ENCODE measurements at places on chromosomes 3 and 15. TPM values are rescaled to one million over a fixed set of nuclear protein-coding genes. Genes with fewer than 3 reads are reported as not detected.

GRCh38 chr3:44880284-44880683 lies 5.9 kb downstream of the TGM4 start:
- no peak for DNase-seq

RPLP1 gene
- total RNA-seq, result 2,824 TPM

HDC gene
- total RNA-seq, result not detected

- no peak for DNase-seq
Measured at GRCh38 chr3:29612536-29612935, 331.7 kb downstream of the RBMS3 start.

ZBED2 gene
- 0.22 TPM for total RNA-seq

LIPH gene
- total RNA-seq, result not detected

EMC7 gene
- 61.0 TPM for total RNA-seq

DNA sequence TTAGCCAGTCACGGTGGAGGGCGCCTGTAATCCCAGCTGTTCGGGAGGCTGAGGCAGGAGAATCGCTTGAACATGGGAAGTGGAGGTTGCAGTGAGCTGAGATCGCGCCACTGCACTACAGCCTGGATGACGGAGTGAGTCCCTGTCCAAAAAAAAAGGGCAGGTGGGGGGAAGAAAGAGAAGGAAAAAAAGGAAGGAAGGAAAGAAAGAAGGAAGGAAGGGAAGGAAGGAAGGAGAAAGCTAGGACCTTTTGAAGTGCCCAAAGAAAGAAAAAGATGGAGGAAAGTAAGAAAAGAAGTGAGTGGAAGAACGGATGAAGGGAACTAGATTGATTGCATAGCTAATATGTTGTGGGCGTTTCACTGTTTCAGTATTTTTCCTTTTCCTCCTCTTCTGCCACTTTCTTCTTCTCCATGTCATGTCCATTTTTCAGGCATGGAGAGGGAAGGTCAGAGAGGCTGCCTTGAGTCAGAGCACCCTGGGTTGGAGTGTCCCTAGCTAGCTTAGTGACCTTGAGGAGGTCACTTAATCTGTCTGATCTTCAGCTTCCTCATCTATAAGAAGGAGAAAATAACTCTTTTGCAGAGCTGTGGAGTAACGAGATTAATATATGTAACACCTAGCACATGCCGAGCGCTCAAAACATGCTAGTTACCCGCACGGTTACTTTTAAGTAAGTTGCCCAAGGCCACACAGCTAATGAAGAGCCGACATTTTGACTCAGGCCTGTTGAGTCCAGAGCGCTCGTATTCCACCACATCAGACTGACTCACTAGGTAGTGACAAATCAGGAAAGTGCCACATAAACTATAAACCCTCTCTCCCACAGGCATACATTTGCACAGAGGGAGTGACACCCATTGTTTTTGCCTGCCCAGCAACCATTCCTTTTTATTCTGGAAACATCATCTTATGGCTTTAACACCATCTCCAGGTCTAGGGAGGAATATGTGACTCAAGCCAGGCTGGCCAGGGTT lies 42.2 kb downstream of the BHLHE40 start:
- DNase-seq, result no peak

SACM1L gene
- 56.7 TPM for total RNA-seq

DNA sequence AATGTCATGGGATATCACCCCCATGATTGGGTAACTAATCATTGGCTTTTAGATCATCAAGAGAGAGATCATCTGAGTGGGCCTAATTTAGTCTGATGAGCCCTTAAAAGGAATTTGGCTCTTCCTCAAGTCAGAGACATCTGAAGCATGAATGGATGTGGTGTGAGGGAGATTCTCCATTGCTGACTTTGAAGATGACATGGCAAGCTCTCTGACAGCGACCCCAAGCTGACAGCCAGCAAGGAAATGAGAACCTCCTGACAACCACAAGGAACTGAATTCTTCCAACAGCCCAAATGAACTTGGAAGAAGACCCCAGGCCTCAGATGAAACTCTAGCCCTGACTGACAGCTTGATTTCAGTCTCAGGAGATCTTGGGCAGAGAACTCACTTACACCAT lies 108.4 kb upstream of the SPATA12 start:
- no peak for DNase-seq

DNA sequence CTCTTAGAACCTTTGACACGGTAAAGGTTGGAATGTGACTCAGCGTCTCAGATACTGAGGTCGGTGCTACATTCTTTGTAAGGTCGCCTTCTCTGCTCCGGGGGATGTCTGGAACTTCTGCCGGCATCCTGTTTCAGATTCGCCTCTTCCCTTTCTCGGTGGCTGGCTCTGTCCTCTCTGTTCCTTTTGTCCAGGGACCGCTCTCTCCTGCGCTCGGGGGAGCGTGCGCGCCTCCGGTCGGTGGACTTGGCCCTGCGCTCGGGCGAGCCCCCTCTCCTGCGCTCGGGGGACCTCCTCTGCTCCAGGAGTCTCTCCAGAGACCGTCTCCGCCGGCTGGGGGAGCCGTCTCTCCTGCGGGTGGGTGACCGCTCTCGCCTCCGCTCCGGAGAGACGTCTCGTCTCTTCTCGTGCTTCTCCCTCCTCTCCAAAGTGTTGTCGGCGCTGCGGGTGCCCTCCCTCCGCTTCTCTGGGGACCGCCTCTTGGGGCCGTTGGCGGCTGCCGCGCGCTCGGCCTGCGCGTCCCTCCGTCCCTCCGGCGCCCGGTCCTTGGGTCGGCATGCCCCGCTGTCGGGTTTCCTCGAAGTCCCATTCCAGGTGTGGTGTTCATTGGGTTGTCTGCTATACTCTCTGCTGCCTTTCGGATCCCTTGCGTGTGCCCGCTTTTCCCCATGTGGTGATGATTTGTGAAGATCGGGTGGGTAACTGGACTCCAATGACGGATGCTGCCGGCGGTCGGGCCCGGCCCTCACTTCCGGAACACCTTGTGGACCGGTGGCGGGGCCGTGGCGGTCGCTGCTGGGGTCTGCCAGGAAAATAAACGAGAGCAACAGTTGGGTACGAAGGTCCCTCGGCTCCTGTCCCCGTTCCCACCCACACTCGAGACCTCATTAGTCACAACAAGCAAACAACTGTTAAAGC lies 668.8 kb upstream of the ADAMTS9 start:
- DNase-seq, result no peak

DNA sequence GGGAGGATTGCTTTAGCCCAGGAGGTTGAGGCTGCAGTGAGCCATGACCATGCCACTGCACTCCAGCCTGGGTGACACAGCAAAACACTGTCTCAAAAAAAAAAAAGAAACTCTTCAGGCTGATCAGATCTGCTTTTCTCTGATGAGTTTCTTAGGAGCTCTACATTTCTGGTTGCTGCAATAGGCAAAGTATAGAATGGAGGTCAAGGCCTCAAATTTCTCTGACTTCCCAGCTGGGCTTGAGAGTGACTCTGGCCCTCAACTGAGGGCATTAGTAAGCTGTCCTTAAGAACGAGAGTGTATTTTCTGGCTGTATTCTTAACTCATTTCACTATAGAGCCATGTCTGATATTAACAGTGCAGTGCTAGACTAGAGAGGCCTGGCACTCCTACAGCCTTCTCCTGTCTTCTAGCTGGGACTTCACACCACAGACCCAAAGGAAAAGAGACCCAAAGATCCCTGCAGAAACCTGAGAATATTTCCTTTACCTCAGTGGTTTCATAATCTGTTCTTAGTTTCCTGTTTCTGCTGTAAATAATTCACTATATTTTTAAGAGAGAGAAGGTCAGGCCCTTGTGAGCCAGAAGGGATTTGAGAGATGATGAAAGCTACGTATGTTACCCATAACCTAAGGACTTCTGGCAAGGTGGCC lies 2.0 kb upstream of the NR1I2 start:
- no peak for DNase-seq

DNA sequence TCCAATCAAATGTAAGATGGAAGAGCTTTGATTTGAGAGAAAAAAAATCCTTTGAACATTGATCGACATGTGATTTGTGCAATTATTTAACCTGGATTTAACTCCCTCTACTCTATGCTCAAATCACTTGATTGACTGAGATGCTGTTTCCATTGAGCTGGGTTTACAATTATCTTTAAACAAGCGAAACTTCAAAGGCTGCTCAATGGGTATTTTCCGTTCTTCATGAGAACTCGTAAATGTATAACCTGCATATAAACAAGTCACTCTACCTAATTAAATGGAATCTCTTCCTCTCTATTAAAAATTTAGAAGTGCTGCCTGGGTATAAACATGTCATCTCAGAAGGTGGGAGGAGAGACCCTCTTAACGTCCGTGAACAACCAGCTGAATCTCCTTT lies 71.9 kb downstream of the ANXA2 start:
- DNase-seq, result no peak

DNA sequence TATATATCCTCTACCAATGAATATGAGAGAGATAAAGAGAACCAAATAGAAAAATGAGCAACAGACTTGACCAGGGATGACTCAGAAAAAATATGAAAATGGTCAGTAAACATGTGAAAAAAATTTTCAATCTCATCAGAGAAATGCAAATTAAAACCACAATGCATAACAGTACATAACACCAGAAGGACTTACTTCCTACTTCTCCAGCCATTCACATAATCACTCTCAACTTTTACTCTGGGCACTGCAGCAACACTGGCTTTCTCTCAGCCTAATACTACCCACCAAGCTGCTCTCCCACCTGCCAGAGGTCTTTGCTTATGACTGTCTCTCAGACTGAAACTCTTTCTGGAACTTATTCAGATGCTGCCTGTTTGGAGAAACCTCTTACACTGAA lies 49.4 kb downstream of the DPH6 start:
- no peak for DNase-seq

OR5H2 gene
- not detected for total RNA-seq

CDCP1 gene
- total RNA-seq, result not detected

- no peak for DNase-seq
Measured at GRCh38 chr3:18024715-18025114, 282.3 kb upstream of the TBC1D5 start.

CHRNA7 gene
- not detected for total RNA-seq

GRCh38 chr15:65839354-65839901 lies 29.9 kb upstream of the RAB11A start:
- DNase-seq, result no peak

DNA sequence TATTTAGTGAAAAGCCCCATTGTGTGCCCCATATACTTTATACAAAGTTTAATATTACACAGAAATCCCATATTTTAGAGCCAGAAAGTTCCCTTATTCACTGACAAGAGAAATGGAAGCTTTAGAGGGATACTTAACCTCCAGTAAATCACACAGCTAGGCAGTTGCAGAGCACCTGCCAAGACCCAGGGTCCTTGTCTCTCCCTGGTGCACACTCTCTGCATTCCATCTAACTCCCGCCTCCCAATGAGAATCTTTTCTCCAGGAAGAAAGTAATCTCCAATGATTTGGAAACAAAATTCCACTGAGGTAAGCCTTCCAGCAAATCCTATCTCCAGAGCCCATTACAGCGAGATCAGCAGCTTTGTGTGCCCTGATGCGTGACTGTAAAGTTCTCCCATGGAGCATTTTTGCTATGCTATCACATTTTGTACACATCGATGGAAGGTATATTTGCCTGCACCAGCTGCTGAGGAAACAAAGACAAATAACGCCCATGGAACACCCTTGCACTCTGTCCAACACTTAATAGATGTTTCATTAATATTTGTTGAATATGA lies 41.4 kb downstream of the ULK4 start:
- DNase-seq, result no peak

TGM4 gene
- not detected for total RNA-seq

DNA sequence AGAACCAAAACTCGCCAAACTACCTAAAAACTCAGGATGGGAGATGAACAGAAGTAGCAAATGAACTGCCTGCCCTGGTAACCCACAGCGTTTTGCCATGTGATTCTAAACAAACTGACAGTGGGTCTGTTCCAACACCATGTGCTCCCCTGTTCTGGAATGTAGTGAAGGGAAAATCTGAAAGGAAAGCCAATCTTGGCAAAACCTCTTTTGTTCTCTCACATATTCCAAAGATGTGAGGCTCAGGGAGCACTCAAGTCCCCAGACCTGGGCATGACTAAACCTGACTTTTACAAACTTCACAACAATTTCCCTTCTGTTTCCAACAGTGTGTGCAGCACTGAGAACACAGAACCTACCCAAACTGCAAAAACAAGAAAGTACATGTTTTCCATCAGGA lies 116.1 kb downstream of the IMPG2 start:
- DNase-seq, result no peak

CPN2 gene
- total RNA-seq, result not detected

COL6A6 gene
- not detected for total RNA-seq

COL6A5 gene
- not detected for total RNA-seq

DNA sequence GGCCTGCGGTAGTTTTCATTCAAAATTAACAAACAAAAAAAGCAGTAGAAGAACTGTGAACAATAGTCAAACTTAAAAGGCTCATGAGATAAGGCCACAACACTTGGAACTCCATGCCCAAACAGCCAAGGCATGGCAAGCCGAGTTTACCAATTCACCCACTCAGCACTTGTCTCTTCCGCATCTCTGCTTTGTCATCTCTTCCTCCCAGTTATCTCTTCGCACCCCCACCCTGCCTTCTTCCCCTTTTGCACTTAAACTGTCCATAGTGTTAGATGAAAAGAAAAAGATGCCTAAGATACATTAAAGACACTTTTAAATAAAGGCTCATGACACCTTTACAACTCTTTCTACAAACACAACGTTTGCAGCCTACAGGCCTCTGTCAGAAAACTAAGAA lies 11.1 kb downstream of the TLE3 start:
- no peak for DNase-seq
